ENCODE measurements at places on chromosomes 2 and 18.

DNA sequence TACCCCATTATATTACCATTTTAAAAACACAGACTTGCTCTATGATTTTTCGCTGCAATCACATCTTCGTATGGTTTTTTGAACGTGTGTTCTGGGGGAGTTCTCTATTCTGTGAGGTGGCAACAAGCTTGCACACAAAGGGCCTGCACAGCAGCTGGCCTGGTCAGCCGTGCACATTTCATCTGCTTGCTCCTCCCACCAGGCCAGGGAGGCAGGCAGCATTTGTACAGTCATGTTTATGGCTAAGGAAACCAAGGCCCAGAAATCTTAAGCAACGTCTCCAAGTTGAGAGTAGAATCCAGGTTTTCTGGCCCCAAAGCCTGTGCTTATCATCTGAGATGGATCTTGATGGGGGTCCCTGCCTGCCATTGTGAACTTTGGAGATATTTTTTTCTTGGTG is 106.4 kb upstream of the SMIM21 start:
- DNase-seq: no peak

DNA sequence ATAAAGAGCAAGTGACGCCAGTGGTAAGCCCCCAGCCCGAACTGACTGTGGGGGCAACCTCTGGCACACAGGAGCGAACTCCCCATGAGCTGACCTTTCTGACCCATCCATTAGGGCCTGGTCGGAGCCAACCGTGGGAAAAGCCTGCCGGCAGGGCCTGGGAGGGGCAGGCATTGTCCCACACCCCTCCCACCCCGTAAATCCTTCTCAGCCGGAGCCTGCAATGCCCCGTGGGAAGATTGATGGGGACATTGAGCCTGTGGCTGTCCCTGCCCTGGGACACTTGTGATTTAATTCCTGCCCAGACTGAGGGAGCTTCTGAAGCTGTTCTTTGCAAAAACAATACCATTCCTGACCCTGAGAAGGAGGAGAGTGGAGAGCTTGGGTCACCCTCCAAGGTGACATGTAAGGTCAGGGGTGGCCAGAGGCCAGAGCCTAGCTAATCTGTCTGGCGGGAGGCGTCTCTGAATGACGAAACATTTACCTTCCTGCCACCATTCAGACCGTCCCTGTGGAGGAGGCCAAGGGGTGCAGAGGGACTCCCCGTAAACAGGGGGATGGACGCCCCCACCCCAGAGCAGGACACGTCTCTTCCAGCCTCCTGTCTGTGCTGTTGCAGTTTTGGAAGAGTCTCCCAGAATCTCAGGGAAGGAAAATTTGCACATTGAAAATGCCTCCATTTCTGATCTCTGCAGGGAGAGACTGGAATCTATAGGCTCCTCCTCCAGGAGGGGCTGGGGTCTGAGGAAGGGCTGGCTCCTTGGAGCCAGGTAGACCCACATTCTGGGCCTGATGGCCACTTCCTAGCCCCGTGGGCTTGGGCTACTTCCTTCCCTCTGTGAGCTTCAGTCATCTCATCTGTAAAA is 51.2 kb upstream of the HS6ST1 start:
- DNase-seq: no peak

DNA sequence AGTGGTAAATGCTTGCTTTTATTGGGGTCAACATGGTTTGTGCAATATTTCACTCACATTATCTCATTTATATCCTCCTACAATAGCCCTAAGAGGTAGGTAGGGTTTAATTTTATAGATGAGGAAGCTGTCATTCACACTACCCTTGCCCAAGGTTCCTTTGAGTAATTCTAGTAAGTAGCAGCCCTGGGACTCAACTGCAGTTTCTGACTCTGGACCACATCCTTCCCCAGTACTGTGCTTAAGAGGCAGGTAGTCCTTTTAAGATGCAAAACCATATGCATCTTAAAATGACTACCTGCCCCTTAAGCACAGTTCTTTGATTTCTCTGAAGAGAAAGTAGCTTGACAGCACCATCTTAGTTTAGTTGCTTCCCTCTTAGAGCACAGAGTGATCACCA is 15.7 kb upstream of the NT5C1B start:
- DNase-seq: no peak

- DNase-seq: peak; percentile 93
These were observed 92.6 kb downstream of the ACTR2 start for GRCh38 chr2:65320042-65320725.

DNA sequence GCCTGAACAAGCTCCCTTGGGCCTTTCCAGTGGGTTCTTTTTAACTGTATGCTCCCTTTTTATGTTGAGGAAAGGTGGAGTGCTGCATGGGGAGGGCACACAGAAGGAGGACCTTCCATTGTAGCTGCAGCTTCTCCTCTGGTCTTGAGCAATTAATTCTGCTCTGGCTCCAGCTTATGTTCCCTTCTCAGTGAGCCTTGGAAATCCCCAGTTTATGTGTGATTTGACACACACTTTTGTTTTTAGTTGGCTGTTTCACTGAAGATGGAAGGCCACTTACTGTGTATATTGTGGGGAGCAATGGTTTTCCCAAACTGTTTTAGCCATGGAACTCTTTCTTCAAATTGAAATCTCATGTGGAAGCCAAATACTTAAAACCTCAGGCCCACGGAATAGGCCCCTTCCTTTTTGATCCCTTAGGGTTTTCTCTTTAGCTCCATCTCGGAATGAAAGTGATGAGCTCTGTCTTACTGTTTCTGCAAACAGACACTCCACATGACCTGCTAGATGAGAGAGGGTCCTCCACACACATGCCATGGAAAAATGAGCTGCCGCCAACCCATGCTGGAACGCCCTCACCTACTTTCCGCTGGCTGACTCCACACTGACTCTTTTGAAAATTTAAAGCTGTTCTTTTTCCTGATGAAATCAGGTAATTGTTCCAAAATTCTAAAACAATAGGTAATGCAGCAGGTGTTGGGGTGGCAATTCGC is 280.9 kb upstream of the SIX2 start:
- DNase-seq: no peak

- no peak for DNase-seq
These were observed 24.0 kb upstream of the SULT1C3 start for GRCh38 chr2:108215794-108216211.

DNA sequence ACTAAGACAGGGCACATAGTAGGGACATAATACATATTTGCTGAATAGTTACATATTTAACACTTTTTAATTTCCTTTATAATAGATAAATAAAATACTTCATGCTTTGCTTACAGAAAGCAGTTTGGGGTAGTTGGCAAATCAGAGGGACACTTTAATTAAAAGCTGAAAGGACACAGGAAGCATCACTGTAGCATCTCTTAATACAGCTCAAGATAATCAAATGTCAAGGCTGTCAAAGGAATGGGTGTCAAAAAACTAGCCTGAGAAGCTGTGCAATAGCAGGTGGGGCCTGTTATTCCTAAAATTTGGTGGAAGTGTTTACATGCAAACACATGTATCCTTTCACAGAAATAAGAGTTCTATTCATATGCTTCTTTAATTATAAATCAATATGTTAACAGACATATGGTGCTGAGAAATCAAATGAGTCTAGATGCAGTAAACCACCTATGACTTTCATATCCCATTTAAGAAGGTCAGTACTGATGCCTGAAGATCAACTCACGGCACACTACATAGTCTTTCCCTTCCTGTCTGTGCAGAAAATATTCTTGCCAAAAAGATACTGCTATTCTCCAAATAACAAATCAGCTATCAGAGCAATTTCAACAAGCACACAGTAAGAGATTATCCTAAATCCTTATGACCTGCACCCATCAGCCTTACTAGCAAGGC is 174.6 kb downstream of the STK39 start:
- no peak for DNase-seq

GRCh38 chr2:747762-748351 is 70.7 kb upstream of the TMEM18 start:
- DNase-seq: no peak

DNA sequence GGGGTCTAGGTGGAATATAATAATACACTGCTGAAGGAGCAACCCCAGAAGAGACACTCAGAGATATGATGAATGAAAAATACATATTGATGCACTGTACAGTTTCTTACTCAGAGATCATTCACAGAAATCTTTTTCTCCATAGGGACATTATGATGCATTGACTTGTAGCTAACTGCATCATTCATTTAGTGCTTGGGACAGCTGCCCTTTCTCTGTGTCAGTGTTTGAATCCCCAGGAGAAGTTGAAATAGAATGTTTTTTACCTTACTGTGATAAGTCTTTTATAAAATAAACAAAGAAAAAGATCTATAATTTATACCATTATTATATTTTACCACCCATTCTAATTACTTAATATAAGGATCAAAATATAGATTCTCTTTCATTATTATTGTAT is 91.7 kb upstream of the DSEL start:
- no peak for DNase-seq

DNA sequence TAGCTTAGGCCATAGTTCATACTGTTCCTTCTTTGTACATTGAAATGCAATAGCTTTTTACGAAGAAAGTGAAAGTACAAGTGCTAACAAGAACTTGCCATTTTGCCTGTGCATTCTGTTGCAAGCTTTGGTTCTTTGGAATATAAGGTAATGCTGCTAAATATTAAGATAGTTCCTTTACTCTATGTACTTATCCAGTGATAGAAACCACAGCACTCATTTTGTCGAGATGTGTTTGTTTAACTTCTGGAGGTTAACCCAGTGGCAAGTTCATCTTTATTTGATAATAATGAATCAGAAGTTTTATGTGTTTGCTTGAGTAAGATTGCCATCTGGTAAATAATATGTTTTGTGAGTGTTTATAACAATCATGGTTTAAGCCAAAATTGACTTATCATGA is 373.1 kb upstream of the FANCL start:
- DNase-seq: no peak

DNA sequence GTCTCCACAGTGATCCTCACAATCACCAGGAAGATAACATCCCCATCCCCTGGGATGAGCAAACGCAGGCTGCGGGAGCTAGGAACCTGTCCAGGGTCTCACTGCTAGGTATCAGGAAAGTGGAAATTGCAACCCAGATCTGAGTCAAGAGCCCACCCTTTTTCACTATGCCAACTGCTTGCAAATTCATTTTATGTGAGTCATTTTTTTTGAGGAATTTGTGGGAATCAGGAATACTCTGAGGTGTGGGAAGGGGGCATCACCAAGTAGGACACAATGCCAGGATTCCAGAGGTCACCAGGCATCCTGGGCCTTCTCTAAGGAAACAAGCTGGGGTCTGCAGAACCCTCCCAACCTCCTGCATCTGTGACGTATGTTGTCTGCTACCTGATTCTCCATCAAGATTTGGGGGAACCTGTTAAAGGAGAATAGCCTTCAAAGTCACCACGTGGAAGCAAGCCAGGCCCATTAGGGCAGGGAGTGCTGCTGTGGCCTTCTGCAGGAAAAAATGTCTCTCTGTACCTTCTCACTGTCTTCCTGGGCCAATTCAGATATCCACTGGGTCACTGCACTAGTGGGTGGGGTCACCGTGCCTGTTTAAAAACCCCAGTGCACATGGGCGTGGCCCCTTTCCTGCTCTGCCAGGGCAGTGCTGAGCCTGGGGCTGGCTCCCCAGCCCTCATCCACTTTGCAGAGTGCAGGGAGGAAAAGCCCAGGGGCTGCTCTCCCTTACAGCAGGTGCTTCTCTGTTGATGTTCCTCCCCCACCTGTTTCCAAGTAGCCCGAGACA is 50.2 kb downstream of the MCFD2 start:
- DNase-seq: no peak

- no peak for DNase-seq
These were observed 12.2 kb upstream of the ME2 start for GRCh38 chr18:50866765-50867164.

DNA sequence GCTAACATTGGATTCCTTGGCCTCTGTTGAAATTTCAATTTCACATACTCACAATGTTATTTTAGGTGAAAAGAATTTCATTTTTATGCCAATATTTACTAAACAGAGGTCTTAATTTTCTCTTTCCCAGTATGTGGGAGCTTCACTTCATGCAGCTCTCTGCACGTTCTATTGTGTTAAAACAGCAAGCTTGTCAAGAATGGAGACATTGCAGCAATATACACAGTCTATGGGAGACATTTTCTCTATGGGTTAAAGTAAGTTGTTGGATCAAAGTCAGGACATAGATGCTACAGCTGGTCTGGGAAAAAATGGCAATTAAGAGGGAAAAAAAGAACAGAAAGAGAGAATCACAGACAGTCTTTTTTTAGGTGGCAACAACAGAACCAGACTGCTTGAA is 70.4 kb upstream of the ARHGAP15 start:
- DNase-seq: no peak

DNA sequence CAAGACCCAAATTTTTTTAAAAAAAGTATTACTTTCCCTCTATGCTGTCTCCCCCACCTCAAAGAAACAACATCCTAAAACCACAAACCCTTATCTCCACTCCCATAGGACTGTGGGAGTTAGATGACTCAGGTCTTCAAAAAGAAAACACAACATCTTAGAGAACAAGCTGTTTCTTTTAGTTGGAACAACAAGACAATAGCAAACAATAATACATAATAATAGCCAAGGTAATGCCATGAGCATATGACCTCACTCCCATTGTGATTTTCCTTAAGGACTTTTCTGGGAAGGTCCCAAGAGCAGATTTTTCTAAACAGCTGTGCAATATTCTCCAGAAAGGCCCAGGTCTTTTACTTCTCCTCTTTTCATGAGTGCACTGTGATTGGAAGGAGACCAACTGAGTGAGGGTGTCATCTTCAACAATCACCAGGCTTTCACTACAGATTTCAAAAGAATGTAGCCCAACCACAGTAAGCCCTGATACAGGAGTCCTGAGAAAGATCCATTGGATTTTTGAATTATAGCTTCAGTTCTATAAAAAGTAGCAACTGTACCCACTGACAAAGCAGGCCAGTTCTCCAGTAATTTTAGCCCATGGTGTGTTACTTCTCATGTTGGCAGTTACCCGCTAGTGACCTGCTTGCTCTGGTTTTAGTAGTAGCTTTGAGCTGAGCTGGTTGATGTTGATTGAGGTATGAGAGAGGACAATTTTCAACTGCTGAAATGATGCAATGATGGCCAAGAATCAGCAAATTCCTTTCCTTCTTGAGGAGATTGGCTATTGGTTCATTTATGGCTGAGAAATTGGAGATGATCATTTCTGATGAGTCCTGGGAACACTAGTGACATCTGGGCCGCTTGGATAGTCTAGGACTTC is 144.5 kb upstream of the TCF4 start:
- DNase-seq: no peak

DNA sequence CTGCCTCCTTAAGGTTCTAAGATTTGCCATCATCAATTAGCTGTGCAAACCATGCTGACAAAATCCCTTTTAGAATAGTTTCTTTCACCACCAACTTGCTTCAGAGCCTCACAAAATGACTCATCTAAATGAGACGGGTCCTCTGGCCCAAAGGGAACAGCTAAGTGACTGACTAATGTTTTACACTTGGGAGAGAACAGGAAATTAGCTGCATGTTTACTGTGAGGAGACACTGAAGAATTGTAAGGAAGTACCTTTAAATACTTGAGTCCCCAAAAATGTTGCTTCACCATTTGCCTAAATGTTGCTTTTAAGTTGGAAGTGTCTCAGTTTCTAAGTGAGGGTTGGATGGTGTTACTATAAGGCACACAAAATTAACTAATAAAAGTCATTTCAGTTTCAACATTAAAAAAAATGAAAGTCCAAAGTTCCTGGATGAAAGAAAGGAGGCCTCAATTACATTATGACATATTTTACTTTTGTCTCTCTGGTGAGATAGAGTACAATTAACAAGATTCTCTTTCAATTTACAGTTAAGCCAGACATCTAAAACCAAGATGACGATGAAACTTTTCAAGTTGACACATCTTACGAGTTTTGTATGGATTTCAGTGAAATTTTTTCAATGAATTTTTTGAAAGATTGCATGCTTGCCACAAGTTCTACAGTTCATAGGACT is 229.1 kb upstream of the FN1 start:
- DNase-seq: peak; percentile 89
